ENCODE measurements at places on chromosomes 5 and 9.

DNA sequence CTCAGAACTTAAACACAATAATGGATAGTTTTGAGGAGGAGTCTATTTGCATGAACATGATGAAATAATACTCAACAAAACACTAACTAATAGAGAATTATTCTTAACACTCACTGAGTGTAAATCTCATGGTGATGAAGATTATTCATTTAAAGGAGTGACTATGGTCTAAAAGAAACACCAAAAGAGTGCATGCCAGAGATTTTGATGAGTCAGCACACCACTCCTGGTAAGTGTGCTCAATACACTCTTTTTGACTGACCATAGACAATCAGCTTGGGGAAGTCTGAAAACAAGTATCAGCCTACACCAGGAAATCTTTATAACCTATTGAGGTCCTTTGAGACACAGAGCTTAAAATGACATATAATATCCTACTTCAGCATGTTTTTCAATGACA lies 6.8 kb upstream of the FST start:
- DNase-seq = no peak

GRCh38 chr5:61307191-61307590 lies 24.9 kb upstream of the ZSWIM6 start:
- DNase-seq = no peak

DNA sequence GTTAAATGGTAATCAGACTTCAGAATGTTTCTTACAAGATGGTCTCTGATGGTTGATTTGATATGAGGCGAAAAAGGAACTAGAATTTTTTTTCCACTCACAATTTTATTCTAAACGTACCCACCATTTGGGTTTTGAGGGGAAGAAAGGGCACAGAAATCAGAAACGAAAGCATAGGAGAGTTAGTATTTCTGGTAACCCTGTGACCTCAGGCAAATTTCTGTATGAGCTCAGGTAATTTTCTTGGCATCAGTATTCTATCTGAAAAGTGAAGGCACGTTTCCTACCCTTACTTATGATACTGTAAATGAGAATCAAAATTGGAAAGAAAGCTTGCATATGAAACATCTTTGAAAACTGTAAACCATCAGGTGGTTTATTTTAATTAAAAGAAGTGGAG lies 26.5 kb downstream of the TMEFF1 start:
- DNase-seq = no peak

GRCh38 chr5:116573702-116574366 lies 789 bp downstream of the SEMA6A start:
- no peak for DNase-seq

DNA sequence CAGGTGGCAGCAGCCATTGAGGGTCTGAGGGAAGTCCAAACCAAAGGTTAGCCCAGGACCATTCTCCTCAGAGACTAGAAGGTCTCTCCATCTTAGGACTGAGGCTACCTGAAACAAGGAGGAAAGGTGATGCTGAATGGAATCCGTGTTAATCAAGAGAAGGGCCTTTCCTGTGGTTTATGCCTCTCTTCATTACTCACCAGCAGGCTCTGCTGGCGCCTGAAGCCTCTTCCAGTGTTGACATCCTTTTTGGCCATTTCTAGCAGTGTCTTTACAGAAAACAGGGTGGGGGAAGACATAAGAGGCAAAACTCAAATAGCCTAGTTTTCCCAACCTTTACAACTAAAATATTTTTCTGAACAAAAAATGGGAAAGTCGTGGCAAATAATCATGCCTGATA lies 98.0 kb downstream of the ENC1 start:
- DNase-seq = no peak

GRCh38 chr9:68473790-68474189 lies 66.9 kb downstream of the TMEM252 start:
- no peak for DNase-seq

- no peak for DNase-seq
These were observed 1.9 kb upstream of the RUSC2 start for GRCh38 chr9:35488021-35488420.

DNA sequence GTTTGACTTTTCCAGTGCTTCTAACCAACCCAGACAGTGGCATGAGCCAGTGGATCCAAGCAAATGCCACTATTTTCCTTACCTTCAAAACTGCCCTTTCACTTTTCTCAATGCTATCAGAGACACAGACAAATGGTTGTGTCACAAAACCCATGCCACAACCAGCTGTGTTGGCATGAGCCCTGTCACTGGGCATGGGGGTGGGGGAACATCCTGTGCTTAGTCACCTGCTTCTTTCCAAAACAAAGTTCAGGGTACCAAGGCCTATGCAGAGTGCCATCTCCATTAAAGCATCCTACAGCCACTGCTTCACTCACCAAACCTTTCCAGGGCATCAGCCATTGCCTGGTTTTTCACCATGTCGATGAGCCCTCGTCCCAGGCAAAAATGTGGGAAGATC lies 30.1 kb downstream of the NIPSNAP3B start:
- DNase-seq = no peak

DNA sequence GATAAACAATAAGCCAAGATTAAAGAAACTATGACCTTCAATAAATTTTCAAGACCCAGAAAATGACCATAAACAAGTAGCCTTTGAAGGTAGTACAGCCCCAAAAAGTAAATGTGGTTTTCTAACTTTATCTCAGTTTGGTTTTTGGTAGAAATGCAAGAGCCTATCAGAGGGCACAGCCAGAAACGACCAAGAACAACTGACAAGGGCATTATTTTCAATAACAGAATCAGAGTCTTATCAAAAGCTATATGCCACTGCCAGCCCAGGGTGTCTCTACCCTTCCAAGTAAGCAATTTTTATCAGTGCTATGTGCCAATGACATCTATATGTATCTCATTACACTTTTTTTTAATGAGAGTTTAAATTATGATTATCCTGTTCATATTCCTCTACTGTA lies 11.8 kb upstream of the SPINK6 start:
- DNase-seq = no peak

- DNase-seq = no peak
These were observed 49.4 kb downstream of the MAMDC2 start for GRCh38 chr9:70093095-70093494.

GRCh38 chr5:60916646-60917045 lies 28.2 kb downstream of the ERCC8 start:
- no peak for DNase-seq

All from liver (tissue), 10 donors.